Progenitor cell of endocrine pancreas (in vitro differentiated cells): ENCODE measurements at places on chromosomes 5 and 9. TPM values are rescaled to one million over a fixed set of nuclear protein-coding genes. Genes with fewer than 3 reads are reported as not detected.

Gene PDLIM4
- total RNA-seq: 14.3 and 14.7 TPM in 2 replicates

- no peak for DNase-seq
Observed at GRCh38 chr9:14321517-14322130, 7.7 kb upstream of the NFIB start.

DNA sequence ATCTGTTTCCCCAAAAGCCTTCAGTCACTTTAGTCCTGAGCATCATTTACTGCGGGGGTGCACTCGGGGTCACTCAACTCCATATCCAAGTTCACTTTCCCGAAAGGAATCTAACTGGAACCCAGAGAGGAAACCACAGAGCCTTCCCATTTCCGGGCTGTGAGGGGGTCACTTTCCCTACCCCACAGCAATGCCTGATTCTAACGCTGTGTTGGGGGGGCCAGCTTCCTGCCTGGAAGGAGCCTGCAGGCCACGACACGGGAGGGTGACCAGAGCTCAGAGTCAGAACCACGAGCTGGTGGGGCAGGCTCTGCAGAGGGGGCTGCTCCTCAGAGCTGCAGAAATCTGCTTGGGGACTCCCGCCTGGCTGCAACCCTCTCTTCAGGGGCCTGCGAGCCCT is 20.3 kb downstream of the BRD9 start:
- no peak for DNase-seq

DNA sequence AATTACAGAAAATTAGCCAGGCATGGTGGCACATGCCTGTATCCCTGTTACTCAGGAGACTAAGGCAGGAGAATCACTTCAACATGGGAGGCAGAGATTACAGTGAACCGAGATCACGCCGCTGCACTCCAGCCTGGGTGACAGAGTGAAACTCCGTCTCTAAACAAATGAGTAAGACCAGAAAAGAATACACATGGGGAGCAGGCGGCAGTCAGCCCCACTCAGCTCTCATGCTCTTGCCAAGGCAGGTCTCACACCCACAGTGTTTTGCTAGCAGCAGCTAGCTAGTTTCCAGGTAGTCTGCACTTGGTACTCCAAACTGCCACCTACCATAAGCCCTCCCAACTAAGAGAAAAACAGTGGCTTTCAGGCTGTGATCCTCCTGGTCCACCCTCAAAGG is 722.3 kb upstream of the CTNND2 start:
- no peak for DNase-seq

DNA sequence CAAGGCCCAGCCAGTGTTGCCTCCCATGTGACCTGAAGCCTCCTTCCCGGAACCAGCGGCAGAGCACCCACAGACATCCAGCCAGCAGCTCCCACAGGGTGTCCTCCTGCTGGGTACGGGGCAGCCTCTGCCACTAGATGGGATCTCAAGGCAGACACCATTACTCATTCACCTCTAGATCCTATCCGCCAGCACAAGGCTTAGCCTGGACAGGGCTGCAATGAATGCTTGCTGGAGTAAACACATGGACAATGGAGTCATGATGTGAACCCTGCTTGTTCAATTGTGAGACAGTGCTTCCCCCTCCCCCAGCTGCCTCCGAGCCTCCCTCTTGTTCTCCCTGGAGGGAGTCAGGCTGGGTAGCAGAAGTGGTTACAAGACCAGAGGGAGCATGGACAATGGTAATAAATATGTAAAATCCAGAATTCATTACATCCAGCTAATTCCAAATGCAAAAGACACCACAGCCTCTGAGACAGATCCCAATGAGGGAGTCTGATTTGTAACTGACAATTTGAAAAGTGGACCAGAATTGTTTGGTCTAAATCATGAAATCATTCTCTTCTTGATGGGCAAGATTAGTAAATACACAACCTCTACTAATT is 132.0 kb downstream of the CRB2 start:
- no peak for DNase-seq

DNA sequence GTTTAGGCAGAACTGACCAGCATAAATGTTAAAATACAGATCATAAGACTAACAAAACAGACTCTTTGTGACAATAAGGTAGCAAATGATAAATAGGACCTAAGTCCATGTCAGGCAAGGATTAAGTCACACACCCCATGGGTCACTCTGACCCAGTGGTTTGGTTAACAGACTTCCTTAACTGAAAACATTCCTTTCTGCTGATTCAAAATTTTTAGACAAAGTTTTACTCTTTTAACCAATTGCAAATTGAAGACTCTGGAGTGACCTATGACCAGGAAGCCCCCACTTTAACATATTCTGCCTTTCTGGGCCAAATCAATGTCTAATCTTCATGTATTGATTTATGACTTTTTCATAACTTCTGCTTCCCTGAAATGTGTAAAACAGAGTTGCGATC is 4.9 kb upstream of the NXNL2 start:
- DNase-seq: no peak
